RWPE1 (cell line): ENCODE measurements at places on chromosomes 11 and 22.

- peak; percentile 80 for DNase-seq
Measured at GRCh38 chr11:128884703-128885338, 6.3 kb upstream of the KCNJ5 start.

GRCh38 chr11:68678031-68678441 is 6.3 kb upstream of the GAL start:
- DNase-seq, result no peak

GRCh38 chr22:32018056-32018455 is 25.0 kb upstream of the SLC5A1 start:
- no peak for DNase-seq

- no peak for DNase-seq
Measured at GRCh38 chr11:30587269-30587812, 1.2 kb upstream of the MPPED2 start.

- no peak for DNase-seq
Measured at GRCh38 chr11:65290448-65291165, 24.1 kb upstream of the CDC42EP2 start.

DNA sequence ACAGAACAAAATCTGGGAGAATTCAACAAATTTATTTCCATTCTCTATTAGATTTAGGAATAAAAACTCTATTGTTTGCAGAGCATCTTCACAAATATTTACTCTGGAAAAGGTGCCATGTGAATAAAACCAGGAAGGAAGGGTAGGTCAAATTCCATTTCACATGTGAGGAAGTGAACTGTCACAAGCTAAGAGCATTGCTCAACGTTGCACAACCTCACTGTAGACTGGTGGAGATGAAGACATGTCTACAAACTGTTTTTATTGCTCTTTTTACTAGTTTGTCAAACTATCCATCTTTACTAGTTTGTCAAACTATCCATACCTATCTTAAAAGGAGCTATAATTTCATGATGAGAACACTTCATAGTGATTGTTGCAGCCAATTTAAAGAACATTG is 236.4 kb downstream of the CNTN5 start:
- no peak for DNase-seq

GRCh38 chr11:93526346-93526633 is 16.9 kb downstream of the SMCO4 start:
- DNase-seq, result no peak
